GM23338 (cell line): ENCODE measurements at places on chromosomes 11 and 22. TPM values are rescaled to one million over a fixed set of nuclear protein-coding genes. Genes with fewer than 3 reads are reported as not detected.

DNA sequence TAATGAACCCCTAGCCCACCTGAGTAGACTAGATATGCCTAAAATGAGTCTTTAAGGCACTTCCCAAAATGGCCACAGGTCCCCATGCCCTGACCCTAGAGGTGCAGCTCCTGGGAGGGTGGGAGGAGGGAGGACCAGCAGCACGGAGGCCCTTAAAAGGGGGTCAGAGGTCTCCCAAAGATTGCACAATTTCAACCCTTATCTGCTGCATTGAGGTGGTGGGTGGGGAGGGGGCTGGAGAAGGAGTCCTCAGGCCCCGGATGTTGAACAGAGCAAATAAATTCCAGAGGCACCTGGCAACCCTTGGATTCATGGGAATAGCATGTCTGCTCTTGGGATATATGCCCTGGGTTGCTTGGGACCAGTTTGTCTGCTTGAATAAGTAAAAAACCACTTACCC is 57.6 kb downstream of the NAV2 start:
- no peak for DNase-seq

HTR3A gene
- 8.1 and 9.7 TPM in 2 replicates for total RNA-seq

DNA sequence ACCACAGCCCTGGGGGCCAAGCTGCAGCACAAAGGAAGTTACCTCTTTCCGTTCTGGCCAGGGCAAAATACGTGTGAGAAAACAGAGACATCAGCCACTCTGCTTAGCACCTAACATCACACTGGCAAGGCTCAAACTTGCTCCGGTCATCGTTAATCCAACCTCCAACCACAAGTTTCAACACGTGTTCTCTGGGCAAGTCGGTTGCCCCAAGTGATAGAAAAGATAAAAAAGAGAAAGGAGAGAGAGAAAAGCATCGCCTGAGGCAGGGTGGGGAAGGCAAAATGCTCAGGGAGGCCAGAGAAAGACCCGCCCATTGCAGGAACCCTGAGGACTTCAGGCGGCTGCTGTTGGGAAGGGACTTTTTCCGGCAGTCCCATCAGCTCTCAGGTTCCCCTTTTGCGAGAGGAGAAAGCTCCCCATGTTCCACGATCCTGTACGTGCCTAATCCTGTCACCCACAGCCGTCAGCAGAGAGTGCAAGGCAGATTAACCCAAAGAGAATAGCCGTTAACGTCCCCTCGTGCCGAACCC is 18.5 kb upstream of the B4GALNT4 start:
- DNase-seq: peak; percentile 28

GRCh38 chr11:102761646-102762238 is 18.7 kb downstream of the MMP10 start:
- DNase-seq: peak; percentile 51

- no peak for DNase-seq
Measured at GRCh38 chr11:126160345-126161022, 51.0 kb downstream of the RPUSD4 start.
